ENCODE measurements at places on chromosomes 12 and 14. TPM values are rescaled to one million over a fixed set of nuclear protein-coding genes. Genes with fewer than 3 reads are reported as not detected.

EID3 gene
- total RNA-seq, result 2.7 TPM

TAS2R31 gene
- 5.5 TPM for total RNA-seq

PLEKHG7 gene
- total RNA-seq, result 0.18 TPM

AQP5 gene
- total RNA-seq, result 0.71 TPM

DNA sequence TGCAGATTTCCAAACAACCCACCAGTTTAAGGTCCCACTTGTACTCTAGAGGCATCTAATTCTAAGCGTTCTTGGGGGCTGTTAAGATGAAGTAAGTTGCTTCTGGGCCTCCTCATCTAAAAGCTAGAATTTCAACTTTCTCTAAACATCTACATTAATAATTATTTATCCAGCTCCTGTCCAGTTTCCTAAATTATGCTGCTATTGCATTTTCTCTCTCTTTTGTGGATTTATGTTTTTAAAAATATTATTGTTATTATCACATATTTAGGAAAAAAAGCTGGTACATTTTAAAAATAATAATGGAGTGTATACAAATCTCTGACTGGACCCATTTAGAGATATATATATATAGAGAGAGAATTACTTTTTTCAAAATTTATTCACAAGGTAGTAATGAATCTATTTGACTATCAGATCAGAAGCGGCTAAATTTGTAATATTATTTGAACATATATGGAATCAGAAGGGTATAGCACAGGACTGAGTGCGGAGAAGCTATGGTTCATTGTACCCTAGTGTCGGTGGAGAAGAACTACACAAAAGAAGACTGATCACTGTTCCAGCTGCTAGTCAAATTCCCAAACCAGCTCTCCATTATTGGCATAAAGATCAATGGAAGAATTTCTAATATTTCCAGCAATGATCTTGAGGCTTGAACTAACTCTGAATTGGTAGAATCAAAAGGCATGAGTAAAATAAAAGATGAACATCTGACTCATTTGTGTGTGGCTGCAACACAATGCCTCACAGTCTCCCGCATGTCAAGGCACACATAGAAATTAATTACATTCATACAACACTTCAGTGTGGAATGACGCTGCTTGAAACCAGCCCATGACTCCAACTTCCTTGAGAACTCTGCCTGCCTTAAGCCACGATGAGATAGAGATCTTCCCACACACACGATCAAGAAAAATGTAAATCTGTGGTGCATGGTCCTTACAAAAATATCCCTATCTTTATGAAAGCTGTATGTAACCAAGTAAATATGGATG, 433.4 kb upstream of the OR4E1 start:
- H3K36me3 ChIP-seq, result no peaks in the 10 kb centered on the region
- H3K4me3 ChIP-seq, result no peak overlapping the region
- H3K4me1 ChIP-seq, result no peaks in the 10 kb centered on the region

GRCh38 chr12:47534695-47535094, 171.1 kb downstream of the RPAP3 start:
- H3K4me1 ChIP-seq, result no peaks in the 10 kb centered on the region
- H3K27me3 ChIP-seq, result no peaks in the 10 kb centered on the region
- no peak overlapping the region for H3K27ac ChIP-seq
- DNase-seq, result peak; percentile 5
- no peak overlapping the region for H3K4me3 ChIP-seq

DNA sequence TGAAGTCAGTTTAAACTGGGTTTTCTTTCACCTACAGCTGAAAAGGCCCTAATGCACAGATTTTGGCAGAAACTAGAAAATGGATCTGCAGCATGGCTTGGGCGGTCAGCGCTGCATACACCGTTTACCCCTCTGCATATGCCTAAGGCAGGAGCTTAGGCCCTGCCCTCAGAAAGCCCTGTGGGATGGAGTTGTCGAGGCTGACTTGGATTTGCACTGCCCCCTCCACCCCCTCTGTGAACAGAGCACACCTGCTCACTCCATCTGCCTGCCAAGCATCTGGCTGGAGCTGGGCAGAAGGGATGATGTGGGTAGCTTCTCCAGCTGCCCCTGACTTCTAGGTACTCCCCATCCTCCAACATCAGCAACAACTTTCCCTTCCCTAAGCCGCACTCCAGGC, 41.9 kb downstream of the TTC7B start:
- no peaks in the 10 kb centered on the region for H3K27me3 ChIP-seq
- no peak overlapping the region for H3K27ac ChIP-seq
- H3K4me3 ChIP-seq, result no peak overlapping the region
- H3K4me1 ChIP-seq, result no peaks in the 10 kb centered on the region
- DNase-seq, result no peak

DNA sequence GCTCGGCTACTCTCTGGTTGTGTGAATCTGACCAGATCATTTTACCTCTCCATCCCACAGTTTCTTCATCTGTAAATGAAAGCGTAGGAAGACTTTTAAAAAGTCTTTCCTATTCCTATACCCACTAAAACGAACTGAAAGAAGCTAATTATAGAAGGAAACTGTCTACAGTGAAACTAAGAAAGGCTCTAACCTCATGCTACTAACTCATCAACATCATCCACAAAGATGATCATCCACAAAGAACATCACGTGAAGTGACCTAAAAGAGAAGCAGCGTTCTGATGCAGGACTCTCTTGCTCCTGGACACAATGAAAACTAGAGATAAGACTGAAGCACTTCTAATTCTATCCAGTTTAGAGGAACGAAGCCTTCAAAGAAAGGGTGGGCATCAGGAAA, 58.5 kb upstream of the OSBPL8 start:
- no peaks in the 10 kb centered on the region for H3K36me3 ChIP-seq
- H3K27ac ChIP-seq, result no peak overlapping the region
- no peak for DNase-seq

GRCh38 chr12:86543716-86544115, 287.5 kb upstream of the MGAT4C start:
- H3K27ac ChIP-seq, result no peak overlapping the region
- no peak for DNase-seq
- no peaks in the 10 kb centered on the region for H3K36me3 ChIP-seq

- no peak overlapping the region for H3K27ac ChIP-seq
- DNase-seq, result no peak
- no peaks in the 10 kb centered on the region for H3K27me3 ChIP-seq
- no peaks in the 10 kb centered on the region for H3K4me1 ChIP-seq
- H3K36me3 ChIP-seq, result peaks cover 80% of the 10 kb centered on the region
These were observed 14.1 kb downstream of the ITGA7 start for GRCh38 chr12:55693323-55694187.

- DNase-seq, result no peak
- H3K4me1 ChIP-seq, result no peaks in the 10 kb centered on the region
- peaks cover 10% of the 10 kb centered on the region for H3K27me3 ChIP-seq
- H3K36me3 ChIP-seq, result no peaks in the 10 kb centered on the region
- no peak overlapping the region for H3K4me3 ChIP-seq
These were observed 51.9 kb downstream of the PRMT8 start for GRCh38 chr12:3542911-3543310.

DNA sequence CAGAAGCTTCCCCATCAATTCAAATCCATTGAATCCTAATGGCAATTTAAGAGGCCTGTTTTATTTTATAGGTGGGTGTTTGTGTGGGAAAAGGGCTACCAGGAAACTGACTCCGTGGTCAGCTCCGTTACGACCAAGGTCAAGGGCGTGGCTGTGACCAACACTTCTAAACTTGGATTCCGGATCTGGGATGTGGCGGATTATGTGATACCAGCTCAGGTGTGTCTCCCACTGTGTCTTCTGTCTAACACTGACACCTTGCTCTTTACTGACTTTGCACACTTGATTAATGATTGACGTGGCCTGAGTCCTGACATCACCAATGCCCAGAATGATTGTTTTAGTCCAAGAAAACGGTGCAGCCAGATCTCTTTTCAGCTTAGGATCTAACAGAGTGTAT, 7.1 kb downstream of the P2RX4 start:
- H3K4me1 ChIP-seq, result no peaks in the 10 kb centered on the region
- no peak overlapping the region for H3K27ac ChIP-seq
- no peak for DNase-seq
- H3K36me3 ChIP-seq, result peaks cover 16% of the 10 kb centered on the region
- H3K4me3 ChIP-seq, result no peak overlapping the region

DNA sequence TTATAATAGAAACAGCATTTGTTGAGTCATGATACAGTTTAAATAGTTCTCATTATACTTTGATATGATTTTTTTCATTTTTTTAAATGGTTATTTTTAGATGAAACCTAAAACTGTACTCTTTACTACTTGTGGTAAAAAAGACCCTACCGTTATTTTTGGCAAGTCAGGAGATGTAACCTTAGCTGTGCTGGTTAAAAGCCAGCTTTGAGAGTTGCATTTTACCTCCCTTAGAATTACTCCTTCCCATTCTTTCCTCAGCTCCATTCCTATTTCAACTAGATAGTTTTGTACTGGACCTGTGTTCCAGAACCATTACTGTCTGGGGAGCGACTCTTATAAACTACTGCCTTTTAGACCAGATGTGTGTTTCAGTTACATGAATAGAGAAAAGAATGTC, 92.0 kb downstream of the RAD51B start:
- H3K27ac ChIP-seq, result peak overlapping the region; percentile 38
- no peaks in the 10 kb centered on the region for H3K36me3 ChIP-seq
- peak; percentile 65 for DNase-seq
- H3K4me3 ChIP-seq, result no peak overlapping the region

DNA sequence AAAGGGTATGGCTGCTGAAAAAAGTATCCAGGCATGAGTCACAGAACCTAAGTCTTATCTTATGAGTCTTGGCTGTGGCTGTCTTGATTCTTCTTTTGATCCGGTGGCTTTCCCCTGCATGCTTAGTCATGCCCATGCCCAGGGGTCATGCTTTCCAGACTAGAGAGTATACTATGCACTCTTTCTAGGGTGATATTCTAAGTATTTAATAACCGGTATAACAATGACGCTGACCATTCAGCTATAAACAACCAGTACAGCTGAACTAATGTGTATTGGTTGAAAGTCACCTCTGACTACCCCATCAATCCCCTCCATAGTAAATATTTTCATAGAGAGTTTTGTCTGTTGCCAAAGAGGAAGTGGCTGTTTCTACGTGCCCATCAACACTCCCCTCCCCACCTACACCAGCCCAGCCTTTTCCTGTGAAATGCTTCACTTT, 34.7 kb upstream of the NRXN3 start:
- no peak overlapping the region for H3K4me3 ChIP-seq
- no peak overlapping the region for H3K27ac ChIP-seq
- H3K4me1 ChIP-seq, result no peaks in the 10 kb centered on the region
- no peak for DNase-seq

DNA sequence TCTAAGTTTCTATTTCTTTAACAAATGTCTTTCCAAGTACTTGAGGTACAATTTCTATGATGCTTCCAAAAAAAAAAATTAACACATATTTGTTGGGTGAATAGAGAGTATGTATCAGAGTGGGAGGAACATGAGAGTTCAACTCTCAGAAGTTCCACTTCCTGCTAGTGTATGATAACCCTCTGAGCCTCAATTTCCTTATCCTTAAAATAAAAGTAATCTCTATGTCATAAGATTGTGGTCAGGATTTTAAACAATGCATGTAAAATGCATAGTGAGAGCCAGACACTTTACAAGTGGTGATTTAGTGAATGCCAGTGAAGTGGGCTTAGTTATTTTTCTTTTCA, 270.3 kb upstream of the AMIGO2 start:
- no peaks in the 10 kb centered on the region for H3K4me1 ChIP-seq
- H3K4me3 ChIP-seq, result no peak overlapping the region
- no peak for DNase-seq
- no peaks in the 10 kb centered on the region for H3K27me3 ChIP-seq

- H3K4me3 ChIP-seq, result no peak overlapping the region
- no peaks in the 10 kb centered on the region for H3K36me3 ChIP-seq
- no peaks in the 10 kb centered on the region for H3K27me3 ChIP-seq
- no peaks in the 10 kb centered on the region for H3K4me1 ChIP-seq
- H3K27ac ChIP-seq, result no peak overlapping the region
- no peak for DNase-seq
These were observed 38.1 kb upstream of the NPAS3 start for GRCh38 chr14:32900547-32900946.

GRCh38 chr12:108595711-108596647, 1.9 kb downstream of the TMEM119 start:
- DNase-seq, result peak; percentile 41
- H3K27ac ChIP-seq, result peak overlapping the region; percentile 35
- H3K36me3 ChIP-seq, result peaks cover 2% of the 10 kb centered on the region

DNA sequence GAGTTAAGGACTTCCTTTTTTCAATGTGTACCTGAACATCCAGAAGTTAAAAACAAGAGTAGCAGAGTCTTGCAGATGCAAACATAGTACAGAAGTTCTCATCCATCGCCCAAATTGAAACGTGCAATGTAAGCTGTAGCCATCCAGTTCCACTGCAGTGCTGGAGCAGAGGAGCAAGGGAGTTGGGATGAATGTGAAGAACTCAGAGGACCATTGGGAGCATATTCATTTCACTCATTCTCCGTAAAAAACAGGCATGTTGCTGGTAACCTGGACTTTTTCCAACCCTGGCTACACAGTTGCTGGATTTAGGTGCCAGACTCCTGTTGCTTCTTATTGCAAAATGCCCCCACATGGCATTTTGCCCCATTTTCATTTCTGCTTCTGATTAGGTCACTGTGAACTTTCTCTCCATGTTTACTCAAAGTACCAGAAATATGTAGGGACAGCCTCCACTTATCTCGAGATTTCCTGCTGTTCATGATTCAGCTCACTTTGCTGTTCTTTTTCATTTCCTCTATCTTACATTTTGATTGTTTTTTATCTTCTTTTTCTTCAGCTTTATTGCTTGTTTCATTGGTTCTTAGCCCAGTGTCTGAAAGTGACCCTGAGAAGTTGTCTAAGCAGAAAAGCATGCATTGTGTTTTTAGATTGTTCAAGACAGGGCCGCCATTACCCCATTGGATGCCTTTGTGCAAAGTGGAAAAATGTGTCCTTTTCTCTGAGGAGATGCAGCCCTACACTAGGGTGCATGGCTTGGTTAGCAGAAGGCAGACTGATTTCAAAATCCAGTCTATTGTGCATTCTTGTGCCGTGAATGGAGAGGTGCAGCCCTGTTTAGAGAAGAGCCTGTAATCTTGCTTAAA, 109.0 kb upstream of the AMIGO2 start:
- H3K27ac ChIP-seq, result no peak overlapping the region
- no peaks in the 10 kb centered on the region for H3K36me3 ChIP-seq
- H3K27me3 ChIP-seq, result no peaks in the 10 kb centered on the region

DNA sequence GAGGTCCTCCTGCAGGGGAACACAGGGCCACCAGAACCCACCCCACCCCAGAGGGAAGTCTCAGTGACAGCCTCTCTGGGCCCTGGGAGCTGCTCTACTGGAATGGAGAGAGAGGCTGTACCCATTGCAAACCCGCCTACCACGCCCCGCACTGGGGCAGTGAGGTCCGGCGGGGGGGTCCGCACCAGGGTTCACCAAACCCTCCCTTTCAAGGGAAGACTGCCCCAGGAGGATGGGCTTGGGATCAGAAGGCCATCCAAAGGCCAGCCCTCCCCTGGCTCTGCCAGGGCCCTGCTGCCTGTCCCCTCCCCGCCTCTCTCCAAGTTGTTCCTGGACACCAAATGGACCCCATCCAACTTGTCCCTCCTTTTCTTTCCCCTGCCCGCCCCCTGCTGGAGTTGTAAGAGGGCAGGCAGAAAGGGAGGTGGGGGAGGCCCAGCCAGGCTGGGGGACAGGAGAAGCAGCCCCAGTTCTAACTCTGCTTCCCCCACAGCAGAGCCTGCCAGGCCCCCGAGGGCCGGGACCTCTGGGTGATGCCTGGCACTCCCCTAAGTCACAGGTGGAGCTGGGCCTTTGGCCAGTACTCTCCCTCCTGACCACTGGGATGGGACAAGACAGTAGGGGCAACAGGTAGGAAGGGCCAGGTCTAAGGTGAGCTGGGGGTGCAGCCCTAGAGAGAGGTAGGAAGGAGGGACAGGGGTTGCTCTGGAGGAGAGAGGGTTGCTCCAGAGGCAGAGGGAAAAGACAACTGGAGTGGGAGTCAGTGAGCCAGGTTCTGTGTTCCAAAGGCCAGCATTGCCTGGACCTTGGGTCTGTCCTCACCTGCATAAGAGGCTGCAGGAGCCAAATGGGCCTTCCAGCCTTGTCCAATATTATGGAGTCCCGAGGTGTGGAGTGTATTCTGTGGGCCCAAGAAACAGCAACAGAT, 3.2 kb upstream of the DIO3 start:
- peak; percentile 63 for DNase-seq
- H3K27me3 ChIP-seq, result peaks cover 70% of the 10 kb centered on the region
- no peak overlapping the region for H3K4me3 ChIP-seq
